Astrocyte (in vitro differentiated cells and primary cell): ENCODE measurements at places on chromosomes 1 and 21. TPM values are rescaled to one million over a fixed set of nuclear protein-coding genes. Genes with fewer than 3 reads are reported as not detected.

PDE9A gene
- total RNA-seq: 6.2 and 7.8 TPM in 2 replicates

IGSF21 gene
- not detected in 2 replicates for total RNA-seq

ATP8B2 gene
- 71.6 and 71.9 TPM in 2 replicates for total RNA-seq

WLS gene
- 171 and 187 TPM in 2 replicates for total RNA-seq

TACSTD2 gene
- 0.87 and 3.0 TPM in 2 replicates for total RNA-seq

CLDN17 gene
- total RNA-seq: not detected in 2 replicates

FMO5 gene
- total RNA-seq: 1.0 and 1.3 TPM in 2 replicates

TCHH gene
- total RNA-seq: 0.70 and 0.86 TPM in 2 replicates

FCGR2B gene
- total RNA-seq: not detected in 2 replicates

MANEAL gene
- 0.67 and 1.4 TPM in 2 replicates for total RNA-seq

PRDM16 gene
- total RNA-seq: 0.43 and 1.5 TPM in 2 replicates

DNA sequence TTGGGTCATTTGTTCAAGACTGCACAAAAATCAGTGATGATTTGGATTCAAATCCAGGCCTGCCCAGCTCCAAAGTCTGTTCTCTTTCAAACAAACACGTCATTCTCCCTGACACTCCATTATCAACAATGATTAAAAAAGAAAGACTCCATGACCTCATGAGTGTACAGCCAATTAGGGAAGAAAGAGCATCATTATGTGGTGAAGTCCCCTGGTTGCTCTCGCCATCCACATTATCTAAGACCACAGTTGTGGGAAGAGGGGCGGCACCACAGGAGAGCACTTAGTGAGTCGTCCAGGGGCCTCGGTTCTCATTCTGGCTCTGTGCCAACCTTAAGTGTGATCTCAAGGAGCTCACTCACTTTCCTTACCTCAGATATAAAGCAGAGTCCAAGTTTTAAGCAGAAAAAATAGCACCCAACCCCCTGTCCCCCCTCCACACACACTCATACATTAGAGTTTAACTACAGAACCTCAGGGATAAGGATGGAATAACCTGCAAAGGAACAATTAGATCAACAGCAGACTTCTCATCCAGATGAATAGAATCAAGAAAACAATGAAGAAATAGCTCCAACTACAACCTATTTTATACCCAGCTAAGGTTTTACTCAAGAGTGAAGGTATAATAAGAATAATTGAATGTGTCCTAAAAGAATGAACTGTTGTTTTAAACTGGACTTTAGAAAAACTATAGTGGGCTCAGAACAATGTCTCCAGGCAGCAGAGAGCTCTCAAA, 47.8 kb downstream of the COL6A1 start:
- DNase-seq: peak; percentile 46
- H3K27me3 ChIP-seq: no peaks in the 10 kb centered on the region
- no peaks in the 10 kb centered on the region for H3K36me3 ChIP-seq

- peaks cover 22% of the 10 kb centered on the region for H3K4me1 ChIP-seq
- H3K27ac ChIP-seq: peak overlapping the region; percentile 60
- no peaks in the 10 kb centered on the region for H3K27me3 ChIP-seq
- H3K4me3 ChIP-seq: peak overlapping the region; percentile 65
- DNase-seq: no peak
- no peaks in the 10 kb centered on the region for H3K36me3 ChIP-seq
Observed at GRCh38 chr1:116910379-116911187, 867 bp downstream of the PTGFRN start.

DNA sequence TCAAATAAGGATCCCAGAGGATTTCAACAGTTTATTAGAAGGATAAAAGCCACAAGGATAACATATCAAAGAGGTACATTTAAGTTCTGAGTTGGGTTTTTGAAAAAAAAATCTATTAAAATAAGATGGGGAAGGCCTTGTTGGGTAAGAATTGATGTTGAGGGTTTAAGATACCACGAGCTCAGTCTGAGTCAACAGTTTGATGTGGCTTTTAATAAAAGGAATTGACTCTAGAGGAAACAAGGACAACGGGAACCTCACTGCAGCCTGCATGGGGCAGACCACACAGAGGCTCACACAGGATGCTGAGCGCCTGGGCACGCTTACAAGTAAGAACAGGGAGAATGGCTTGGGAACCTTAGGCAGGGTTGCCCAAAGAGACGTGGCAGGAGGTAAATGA, 107.5 kb downstream of the TIAM1 start:
- no peak overlapping the region for H3K4me3 ChIP-seq
- DNase-seq: peak; percentile 44
- no peaks in the 10 kb centered on the region for H3K36me3 ChIP-seq

GRCh38 chr21:34807146-34807880, 138.5 kb downstream of the CLIC6 start:
- peaks cover 21% of the 10 kb centered on the region for H3K36me3 ChIP-seq
- peak; percentile 97 for DNase-seq
- peak overlapping the region; percentile 12 for H3K4me3 ChIP-seq
- H3K27ac ChIP-seq: peak overlapping the region; percentile 100

GRCh38 chr21:34687745-34688144, 19.0 kb downstream of the CLIC6 start:
- H3K27me3 ChIP-seq: peaks cover 45% of the 10 kb centered on the region
- no peak for DNase-seq
- H3K4me3 ChIP-seq: no peak overlapping the region
- H3K4me1 ChIP-seq: no peaks in the 10 kb centered on the region

DNA sequence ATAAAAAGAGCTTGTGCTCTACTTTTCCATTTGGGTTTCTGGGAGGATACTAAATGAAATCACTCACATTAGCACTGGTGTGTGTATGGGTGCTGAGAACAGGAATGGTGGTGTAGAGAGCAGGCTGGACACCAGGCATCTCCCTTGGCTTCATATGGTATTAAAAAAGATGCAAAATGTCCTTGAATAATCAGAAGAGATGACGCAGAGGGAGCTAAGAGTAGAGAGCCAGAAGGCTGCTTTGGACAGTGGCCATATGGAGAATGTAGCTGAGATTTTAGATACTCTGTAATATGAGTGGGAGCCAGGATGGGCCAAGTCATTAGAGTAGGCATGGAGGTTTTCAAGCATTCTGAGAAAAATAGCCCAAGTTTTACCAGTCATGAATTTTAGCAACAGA, 112.3 kb upstream of the ZRANB2 start:
- no peak overlapping the region for H3K27ac ChIP-seq
- H3K36me3 ChIP-seq: no peaks in the 10 kb centered on the region
- no peak for DNase-seq

- peak overlapping the region; percentile 97 for H3K27ac ChIP-seq
- no peak overlapping the region for H3K4me3 ChIP-seq
- no peak for DNase-seq
- H3K36me3 ChIP-seq: no peaks in the 10 kb centered on the region
- H3K27me3 ChIP-seq: no peaks in the 10 kb centered on the region
Observed at GRCh38 chr1:23563003-23563402, 3.7 kb upstream of the ID3 start.

GRCh38 chr1:192869308-192869940, 60.6 kb downstream of the RGS2 start:
- no peaks in the 10 kb centered on the region for H3K27me3 ChIP-seq
- no peaks in the 10 kb centered on the region for H3K36me3 ChIP-seq
- no peak overlapping the region for H3K4me3 ChIP-seq

GRCh38 chr21:45809421-45809820, 165.9 kb downstream of the PCBP3 start:
- H3K36me3 ChIP-seq: no peaks in the 10 kb centered on the region
- H3K4me3 ChIP-seq: no peak overlapping the region
- H3K4me1 ChIP-seq: no peaks in the 10 kb centered on the region
- no peaks in the 10 kb centered on the region for H3K27me3 ChIP-seq

- H3K36me3 ChIP-seq: no peaks in the 10 kb centered on the region
- no peaks in the 10 kb centered on the region for H3K4me1 ChIP-seq
- H3K27ac ChIP-seq: no peak overlapping the region
- no peaks in the 10 kb centered on the region for H3K27me3 ChIP-seq
Observed at GRCh38 chr1:34904236-34905097, 25.0 kb downstream of the DLGAP3 start.

- no peak overlapping the region for H3K27ac ChIP-seq
- H3K27me3 ChIP-seq: no peaks in the 10 kb centered on the region
- DNase-seq: peak; percentile 62
Observed at GRCh38 chr1:235617808-235618207, 31.8 kb downstream of the GNG4 start.

DNA sequence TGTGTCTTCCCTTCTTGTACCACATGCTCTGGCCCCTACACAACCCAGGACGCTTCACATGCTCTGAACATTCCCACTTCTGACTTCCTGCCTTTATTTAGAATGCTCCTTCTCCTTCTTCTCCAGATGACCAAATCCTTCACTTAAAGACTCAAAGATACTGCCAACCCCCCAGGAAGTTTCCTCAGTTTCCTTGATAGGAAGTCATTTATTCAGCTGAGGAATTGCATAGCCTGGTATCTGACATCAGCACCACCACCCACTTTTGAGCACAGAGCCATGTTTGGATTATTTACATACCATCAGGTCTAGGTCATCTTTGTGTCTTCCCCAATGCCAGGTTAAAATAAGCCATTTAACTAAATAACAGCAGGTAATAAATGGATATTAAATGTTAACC, 42.4 kb downstream of the GFI1 start:
- peaks cover 5% of the 10 kb centered on the region for H3K4me1 ChIP-seq
- H3K4me3 ChIP-seq: no peak overlapping the region
- no peak overlapping the region for H3K27ac ChIP-seq
- DNase-seq: peak; percentile 55
- H3K27me3 ChIP-seq: no peaks in the 10 kb centered on the region
- H3K36me3 ChIP-seq: no peaks in the 10 kb centered on the region

DNA sequence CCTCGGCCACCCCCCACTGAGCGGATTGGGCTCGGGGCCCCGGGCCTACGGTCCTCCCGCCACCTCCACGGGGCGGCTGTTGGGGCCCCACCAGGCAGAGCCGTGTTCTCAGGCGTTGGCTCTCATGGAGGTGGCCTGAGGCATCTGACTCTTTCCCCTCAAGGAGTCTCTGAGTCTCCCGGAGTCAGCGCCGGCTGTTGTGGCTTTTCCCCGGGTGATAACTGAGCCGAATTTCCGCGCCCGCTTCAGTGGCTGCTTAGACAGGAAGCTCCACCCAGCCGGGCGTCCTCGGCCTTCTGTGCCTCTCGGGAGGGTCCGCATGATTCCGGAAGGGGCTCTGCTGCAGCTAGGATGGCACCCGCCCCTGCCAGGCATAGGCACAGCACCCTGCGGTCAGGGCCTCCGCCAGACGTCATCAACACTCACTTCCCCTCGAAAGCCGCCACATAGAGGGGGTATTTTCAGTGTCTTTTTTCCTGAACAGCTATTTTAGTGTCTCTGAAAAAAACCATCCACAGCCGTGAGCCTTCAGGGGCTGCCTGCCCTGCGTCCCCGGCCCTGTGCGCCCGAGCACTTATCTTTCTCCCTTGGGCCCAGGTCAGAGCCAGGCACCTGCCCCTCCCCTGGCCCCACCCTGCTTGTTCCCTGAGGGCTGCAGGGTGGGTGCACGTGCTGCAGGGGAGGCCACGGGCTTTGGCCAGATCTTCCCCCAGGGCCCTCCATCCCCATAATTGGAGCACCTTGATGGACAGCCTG, 72.9 kb downstream of the SKI start:
- no peaks in the 10 kb centered on the region for H3K27me3 ChIP-seq
- H3K36me3 ChIP-seq: peaks cover 3% of the 10 kb centered on the region
- no peak overlapping the region for H3K4me3 ChIP-seq
- peak overlapping the region; percentile 19 for H3K27ac ChIP-seq
- peaks cover 20% of the 10 kb centered on the region for H3K4me1 ChIP-seq

DNA sequence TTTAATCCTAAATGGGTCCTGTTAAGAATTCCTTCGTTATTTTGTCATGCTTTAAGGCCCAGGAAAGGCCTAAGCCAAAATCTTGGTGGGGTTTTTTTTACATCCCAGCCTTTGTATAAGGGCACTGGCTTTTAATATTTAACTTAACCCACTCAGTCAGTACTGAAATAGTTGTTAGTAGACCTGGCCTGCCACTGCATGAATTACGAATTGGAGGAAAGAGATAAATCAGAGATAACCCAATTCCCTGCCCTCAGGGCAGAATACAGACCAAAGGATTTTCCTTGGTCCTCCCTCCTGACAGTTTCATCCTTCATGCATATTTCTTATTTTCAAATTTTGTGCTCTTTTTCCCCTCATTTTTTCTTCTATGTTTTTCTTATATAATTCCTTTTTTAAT, 193.0 kb downstream of the FASLG start:
- no peaks in the 10 kb centered on the region for H3K4me1 ChIP-seq
- H3K4me3 ChIP-seq: no peak overlapping the region

DNA sequence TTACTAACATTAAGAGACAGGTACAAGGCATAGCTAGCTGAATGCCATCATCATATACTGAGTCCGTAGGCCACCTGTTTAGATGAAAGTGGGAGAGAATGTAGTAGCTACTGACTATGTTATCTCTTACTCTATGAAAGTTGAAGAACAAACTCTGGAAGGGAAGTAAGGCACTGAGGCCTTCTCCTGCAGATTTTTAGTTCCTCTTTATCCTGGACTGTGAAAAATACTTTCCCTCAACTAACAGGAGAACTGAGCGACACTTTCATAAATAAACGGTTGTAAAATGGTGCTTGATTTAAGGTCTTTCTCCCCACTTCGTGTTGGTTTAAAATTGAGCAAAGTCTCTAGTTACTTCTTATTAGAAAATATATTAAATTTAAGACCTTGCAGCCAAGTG, 101.9 kb downstream of the FNBP1L start:
- H3K4me1 ChIP-seq: peaks cover 18% of the 10 kb centered on the region
- no peak overlapping the region for H3K27ac ChIP-seq
- H3K4me3 ChIP-seq: no peak overlapping the region
- H3K27me3 ChIP-seq: no peaks in the 10 kb centered on the region

- H3K27ac ChIP-seq: no peak overlapping the region
- no peaks in the 10 kb centered on the region for H3K27me3 ChIP-seq
- no peaks in the 10 kb centered on the region for H3K36me3 ChIP-seq
- H3K4me3 ChIP-seq: no peak overlapping the region
Observed at GRCh38 chr1:218588540-218589172, 243.5 kb downstream of the TGFB2 start.

GRCh38 chr1:145922266-145922665, 3.7 kb upstream of the PEX11B start:
- H3K36me3 ChIP-seq: peaks cover 10% of the 10 kb centered on the region
- peaks cover 28% of the 10 kb centered on the region for H3K4me1 ChIP-seq
- DNase-seq: no peak

- no peak for DNase-seq
- no peaks in the 10 kb centered on the region for H3K27me3 ChIP-seq
- H3K4me3 ChIP-seq: no peak overlapping the region
- H3K4me1 ChIP-seq: no peaks in the 10 kb centered on the region
- H3K27ac ChIP-seq: no peak overlapping the region
Observed at GRCh38 chr1:23996700-23997229, 16.6 kb upstream of the SRSF10 start.

- H3K4me1 ChIP-seq: peaks cover 19% of the 10 kb centered on the region
- peak; percentile 77 for DNase-seq
- peak overlapping the region; percentile 80 for H3K27ac ChIP-seq
- H3K4me3 ChIP-seq: peak overlapping the region; percentile 86
Observed at GRCh38 chr1:85464497-85465098, 361 bp downstream of the DDAH1 start.

DNA sequence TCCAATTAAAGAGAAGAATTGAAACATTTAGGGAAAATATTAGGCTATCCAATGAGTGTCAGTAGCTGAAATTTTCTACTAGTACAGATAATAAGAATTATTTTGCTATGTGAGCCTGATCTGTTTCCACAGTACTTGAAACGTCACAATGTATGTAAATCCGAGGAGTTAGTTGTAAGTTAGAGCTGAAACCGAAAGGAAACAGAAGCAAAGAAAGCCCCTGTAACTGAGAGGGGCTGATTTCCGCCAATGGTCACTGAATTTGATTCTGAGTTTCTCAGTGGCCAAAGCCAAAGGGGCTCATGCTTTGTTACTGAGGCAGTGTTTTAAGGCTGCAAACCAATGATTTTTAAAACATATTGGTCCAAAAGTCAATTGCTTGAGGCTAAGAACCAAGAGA, 168.3 kb upstream of the DUSP10 start:
- no peak for DNase-seq
- no peaks in the 10 kb centered on the region for H3K36me3 ChIP-seq
- H3K27me3 ChIP-seq: no peaks in the 10 kb centered on the region
- no peak overlapping the region for H3K4me3 ChIP-seq
- no peak overlapping the region for H3K27ac ChIP-seq
